ENCODE measurements at places on chromosomes 6 and 20.

DNA sequence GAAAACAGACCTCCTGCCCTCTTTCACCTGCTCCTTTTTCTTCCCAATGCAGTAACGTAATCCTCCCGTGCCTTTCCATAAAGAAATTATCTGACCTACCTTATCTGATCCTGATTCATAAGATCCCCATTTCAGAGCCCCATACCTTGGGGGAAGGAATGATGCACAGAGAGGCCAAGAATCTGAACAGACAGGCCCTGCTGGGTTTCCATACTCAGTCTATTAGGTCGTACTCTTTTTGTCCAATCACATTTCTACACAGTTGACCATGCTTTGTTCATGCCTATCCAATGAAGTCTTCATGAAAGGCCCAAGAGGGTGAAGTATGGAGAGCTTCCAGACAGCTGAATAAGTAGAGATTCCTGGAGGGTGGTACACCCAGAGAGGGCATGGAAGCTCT, 25.3 kb downstream of the SRPK1 start:
- no peak for DNase-seq

DNA sequence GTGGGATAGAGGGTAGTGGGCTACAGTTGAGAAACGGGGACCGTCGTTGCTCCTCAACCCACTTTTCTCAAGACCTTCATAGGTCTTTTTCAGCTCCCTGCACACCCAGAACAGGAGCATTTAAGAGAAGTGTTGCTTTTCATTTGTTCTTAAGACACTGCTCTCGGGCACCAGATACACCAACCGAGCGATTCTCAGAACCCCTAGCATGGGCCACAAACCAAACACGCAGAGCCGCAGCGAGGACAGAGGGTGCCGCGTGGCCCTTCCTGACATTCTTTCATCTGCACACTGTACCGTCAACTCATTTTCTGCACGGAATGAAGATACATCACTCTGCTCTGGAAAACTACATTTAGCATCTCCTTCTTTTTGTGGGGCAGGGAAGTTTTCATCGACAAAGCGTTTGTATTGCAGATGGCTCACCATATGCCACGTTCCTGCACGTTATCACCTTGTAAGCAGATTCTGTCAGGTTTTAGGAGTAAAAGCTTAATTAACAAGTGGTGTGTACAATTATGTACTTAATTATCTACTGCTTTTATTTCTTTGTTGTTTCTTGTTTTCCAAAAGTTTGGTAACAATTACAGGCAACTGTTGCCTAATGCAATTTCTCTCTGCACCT, 70.4 kb upstream of the MLN start:
- DNase-seq = no peak

GRCh38 chr6:163974322-163974721, 559.8 kb downstream of the QKI start:
- DNase-seq = no peak

- DNase-seq = no peak
Measured at GRCh38 chr6:4965562-4966389, 38.1 kb downstream of the RPP40 start.

DNA sequence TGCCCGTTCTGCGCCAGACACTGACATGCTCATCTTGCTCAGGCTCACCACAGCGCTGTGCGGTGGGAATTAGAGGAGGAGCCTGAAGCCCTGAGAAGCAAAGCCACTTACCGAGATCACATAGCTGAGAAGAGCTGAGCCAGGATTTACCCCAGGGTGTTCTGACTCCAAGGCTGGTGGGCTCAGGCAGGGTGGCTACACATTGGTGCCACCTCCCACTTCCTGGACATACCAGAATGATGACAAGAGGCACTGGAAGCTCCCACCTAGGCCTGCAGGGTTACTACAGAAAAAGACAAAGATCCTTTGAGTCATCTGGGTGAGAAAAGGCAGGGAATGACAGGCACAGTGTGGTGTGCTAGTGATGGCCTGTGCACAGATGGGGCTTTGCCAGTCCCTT, 24.4 kb upstream of the FKBP1A start:
- no peak for DNase-seq

- no peak for DNase-seq
Measured at GRCh38 chr6:24666097-24666640, 530 bp downstream of the TDP2 start.

- no peak for DNase-seq
Measured at GRCh38 chr20:41664584-41664983, 46.4 kb upstream of the CHD6 start.

Data from bone marrow (tissue), 2 donors.